ENCODE measurements at places on chromosomes 7 and 10.

- DNase-seq: no peak
These were observed 62.9 kb downstream of the ITGB8 start for GRCh38 chr7:20393616-20394015.

DNA sequence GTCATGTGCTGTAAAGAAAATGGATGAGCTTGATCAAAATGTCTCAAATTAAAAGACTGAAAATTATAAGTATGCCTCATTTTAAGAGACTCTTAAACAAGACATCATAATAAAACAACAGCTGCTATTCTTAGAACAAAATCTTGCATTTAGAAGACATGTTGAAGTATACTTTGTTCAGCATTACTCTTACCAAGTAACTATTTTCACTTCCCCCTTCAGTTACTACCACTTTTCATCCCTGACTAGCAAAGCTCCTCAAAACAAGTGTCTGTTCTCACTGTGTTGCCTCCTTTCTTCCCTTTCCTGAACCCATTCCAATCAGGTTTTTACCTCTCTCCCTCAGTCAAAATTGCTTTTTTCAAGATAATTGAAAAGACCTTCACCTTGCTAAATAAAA is 31.6 kb downstream of the ELAPOR2 start:
- no peak for DNase-seq

GRCh38 chr10:25306386-25306785 is 131.6 kb downstream of the GPR158 start:
- no peak for DNase-seq

DNA sequence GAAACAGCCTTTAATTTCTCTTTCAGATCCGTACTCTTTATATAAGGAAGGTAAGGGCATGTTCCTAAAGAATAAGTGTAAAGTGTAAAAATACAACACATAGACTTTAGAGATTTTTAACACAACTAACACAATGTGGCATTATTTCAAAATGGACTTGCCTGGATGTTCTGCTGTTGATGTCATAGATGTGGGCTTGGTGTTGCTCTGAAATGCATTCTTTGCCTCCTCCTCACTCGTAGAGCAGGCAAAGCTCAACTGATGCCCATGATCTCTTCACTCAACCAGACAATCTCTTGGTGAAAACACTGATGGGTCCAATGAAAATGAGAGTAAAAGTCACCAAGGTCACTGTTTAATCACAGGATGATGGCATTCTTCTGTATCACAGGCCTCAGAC is 174.2 kb upstream of the TCERG1L start:
- DNase-seq: no peak

DNA sequence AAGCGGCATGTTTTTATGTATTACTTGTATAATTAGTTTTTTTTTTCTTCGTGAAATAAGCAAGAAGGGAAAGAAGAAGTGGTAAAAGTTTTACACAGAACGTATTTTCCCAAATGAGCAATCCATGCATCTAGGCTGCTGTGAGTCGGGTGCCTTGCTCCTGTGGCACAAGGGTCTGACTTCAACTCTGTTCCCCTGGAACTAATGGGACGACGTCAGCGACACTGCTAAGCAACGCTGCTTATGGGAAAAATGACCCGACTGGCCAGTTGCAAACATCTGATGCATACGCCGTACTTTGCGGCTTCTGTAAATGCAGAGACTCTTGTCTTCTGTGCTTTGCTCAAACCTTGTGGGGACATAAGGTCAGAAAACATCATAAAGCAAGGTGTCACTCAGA is 66.3 kb downstream of the MPP7 start:
- no peak for DNase-seq

DNA sequence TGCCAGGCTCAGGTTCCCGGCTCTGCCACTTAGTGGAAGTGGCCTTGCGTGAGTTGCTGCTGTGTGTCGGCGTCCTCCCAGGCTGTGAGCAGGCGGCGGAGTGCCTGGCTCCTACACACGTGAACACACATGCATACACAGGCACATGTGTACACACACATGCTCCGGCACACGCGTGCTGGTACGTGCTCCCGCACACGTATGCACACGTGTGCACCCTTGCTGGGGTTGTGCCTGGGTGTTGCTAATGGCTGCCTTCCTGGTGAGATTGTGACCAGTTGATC is 107.6 kb downstream of the INPP5A start:
- no peak for DNase-seq

DNA sequence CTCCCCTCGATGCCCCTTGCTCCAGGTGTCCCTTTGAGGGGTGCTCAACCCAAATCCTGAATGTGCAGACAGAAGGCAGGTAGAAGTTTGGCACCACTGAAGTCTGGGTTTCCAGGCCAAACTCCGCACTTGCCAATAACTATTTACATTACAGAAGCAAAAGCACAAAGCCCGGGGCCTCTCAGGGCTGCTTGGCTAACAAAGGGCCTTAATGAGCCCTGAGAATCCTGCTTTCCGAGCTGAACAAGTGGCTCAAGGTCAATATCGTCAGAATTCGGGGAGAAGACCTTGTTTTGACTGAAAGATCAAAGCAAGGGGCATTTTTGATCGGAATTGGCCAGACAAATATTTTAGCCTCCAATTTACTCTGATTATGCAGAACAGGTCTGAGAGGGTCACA is 189.9 kb downstream of the HERPUD2 start:
- no peak for DNase-seq

DNA sequence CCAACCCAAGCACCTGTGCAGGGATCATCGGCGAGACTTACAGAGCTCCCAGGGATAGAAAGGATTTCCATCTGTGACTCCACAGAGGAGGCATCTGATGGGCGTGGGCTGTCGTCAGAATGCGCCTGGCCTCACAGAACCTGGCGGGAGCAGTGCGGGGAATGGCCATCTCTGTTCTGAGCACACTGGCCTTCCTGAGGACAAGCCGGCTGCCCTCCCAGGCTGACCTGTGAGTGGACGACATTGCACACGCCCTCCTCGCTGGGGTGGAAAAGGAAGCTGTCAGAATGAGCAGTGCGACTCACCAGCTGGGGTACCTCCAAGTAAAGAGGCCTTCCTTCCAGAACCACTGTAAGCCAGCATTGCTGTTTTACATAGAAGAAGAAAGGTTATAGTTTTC is 234.6 kb upstream of the PITRM1 start:
- DNase-seq: no peak

DNA sequence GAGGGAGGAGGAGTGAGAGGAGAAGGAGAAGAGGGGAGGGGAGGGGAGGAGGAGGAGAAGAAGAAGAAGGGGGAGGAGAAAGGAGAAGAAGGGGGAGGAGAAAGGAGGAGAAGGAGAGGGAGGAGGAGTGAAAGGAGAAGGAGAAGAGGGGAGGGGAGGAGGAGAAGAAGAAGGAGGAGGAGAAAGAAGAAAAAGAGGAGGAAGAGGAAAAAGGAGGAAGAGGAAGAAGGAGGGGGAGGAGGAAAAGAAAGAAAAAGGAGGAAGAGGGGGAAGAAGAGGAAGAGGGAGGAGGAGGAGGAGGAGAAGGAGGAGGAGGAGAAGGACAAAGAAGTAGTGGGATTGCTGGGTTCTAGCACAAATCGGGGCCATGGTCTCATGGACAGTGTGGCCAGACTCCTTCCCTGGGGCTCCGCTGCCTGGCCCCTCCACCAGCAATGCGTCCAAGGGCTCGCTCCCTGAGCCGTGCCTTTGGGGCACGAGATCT is 4.2 kb upstream of the MAFK start:
- no peak for DNase-seq

- no peak for DNase-seq
These were observed 2.2 kb upstream of the DNA2 start for GRCh38 chr10:68474021-68474420.

DNA sequence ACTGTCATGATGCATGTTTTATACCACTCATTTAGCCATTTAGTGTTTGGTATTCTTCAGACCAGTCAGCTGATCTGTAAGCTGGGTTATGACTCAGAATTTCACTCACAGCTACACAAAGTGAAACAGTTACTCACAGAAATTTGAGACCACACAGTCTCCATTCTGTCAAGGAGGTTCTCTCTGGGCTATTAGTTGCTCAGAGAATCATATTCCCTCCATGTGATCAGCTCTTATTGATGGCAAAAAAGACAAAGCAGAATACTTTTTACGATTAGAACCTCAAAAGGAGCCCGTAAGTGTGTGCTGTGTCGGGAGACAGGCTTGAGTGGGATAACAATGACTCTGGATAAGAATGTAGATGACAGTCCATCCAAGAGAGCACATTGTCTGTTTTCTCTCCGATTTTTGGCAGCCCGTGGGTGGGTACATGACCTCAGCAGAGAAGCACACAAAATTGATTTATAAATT is 277.6 kb upstream of the SORCS1 start:
- DNase-seq: no peak

- no peak for DNase-seq
These were observed 384.7 kb upstream of the KCND2 start for GRCh38 chr7:119888251-119888650.

GRCh38 chr10:103781329-103782061 is 73.9 kb downstream of the SH3PXD2A start:
- DNase-seq: no peak

DNA sequence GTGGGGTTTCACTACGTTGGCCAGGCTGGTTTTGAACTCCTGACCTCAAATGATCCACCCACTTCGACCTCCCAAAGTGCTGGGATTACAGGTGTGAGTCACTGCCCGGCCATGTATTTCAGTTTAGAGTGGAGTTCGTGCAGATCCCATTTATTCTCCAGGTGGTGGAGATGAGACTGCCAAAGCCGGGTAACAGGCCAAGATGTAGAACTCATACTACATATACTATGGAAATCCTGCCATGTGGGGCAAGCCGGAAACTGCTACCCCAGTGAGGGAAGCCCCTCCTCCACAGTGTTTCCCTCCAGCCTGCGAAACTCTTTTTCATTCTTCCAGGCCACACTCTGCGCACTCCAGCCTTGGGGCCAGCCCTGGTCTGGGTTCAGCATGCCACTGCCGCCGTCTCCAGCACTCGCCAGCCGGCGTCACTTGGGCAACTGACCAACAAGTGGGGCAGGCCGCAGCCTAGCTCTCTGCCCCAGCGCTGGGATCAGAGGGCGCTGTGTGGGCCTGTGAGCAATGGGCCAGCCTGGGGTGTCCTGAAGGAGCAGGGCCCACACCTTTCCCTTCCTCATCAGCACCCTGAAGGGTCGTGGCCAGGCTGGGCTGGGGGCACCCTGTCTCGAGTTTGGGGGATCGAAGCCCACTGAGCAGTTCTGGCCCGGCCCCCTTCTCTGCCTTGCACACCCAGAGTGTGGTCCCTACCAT is 122.0 kb downstream of the TRRAP start:
- DNase-seq: no peak

DNA sequence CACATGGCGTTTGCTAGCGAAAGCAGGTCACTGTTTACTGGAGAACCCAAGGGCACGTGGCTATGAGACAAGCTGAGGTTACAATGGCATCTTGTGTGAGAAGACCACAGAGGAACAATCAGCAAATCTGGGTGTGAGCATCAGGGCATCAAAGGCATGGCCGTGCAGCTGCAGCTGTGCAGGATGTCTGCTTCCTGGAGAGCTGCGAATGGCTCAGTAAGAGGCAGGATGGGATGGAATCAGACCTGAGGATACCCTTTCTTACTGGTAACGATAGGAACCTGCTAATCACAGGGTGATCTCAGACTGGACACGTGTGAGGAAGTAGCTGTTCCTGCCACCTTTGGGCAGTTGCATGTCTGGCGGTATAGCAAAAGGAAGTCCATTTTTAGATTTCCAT is 119.5 kb downstream of the RNF216 start:
- DNase-seq: peak; percentile 4

DNA sequence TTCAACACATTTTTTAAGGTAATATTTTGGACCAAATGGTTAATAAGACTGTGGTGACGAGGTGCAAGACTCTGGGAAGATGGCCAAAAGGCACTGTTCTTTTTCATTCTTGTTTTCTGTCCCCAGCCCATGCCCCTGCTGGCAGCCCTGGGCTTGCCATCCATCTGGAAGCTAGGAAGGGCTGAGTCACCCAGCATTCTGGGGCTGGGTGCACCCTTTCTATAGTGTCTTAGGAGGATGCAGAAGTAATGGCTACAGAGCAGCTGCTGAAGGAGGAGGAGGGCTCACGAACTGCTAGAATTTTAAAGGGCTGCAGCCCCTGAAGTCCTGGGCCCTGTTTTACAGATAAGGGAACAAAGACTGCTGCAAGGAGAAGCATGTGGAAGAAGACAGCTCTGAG is 42.8 kb upstream of the ZNF32 start:
- no peak for DNase-seq

- DNase-seq: no peak
These were observed 20.9 kb downstream of the EBF3 start for GRCh38 chr10:129942936-129943715.

- DNase-seq: no peak
These were observed 750.2 kb downstream of the KCNMA1 start for GRCh38 chr10:76887223-76888010.

GRCh38 chr10:34018129-34018528 is 683.7 kb upstream of the NRP1 start:
- no peak for DNase-seq

DNA sequence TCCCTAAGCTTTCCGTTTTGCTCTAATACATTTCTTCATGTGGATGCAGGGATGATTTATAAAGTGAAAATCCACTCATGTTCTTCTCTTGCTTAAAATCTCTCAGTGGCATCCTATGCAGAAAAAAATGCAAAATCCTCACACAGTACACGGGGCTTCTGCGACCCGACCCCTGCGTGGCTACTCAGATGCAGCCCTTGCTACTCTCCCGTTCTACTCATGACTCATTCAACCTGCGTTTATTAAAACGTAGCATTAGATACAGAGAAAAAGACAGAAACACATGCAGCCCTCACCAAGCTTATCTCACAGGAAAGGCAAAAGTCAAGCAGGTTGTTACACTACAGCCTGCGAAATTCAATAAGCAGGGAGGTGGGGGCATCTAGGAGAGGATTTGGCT is 284.4 kb upstream of the PFKP start:
- no peak for DNase-seq

DNA sequence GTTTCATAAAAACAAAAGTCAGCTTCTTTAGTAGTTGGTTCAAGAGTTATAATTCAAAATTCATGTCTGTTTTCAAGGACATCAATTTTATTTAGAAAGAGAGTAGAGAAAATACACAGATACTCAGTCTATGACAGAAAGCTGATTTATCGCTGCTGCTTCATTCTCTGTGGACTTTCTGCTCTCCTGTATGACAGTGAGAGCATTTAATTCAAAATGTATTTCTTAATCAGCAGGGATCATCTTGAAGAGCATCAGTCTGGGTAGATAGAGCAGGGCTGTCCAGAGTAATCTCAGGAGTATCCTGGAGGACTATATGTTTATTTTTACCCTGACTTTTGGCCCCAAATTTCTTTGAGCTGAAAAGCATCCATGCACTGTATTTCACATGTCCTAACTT is 1676.7 kb downstream of the REEP3 start:
- DNase-seq: no peak

GRCh38 chr10:94108200-94108599 is 114.5 kb downstream of the PLCE1 start:
- no peak for DNase-seq

- DNase-seq: no peak
These were observed 187.0 kb upstream of the C7orf33 start for GRCh38 chr7:148403466-148403993.

GRCh38 chr7:113487925-113488731 is 369.8 kb upstream of the SMIM30 start:
- DNase-seq: no peak
